ENCODE measurements at places on chromosomes 6 and 20. TPM values are rescaled to one million over a fixed set of nuclear protein-coding genes. Genes with fewer than 3 reads are reported as not detected.

RAB23 gene
- total RNA-seq, result 11.3 TPM

DLK2 gene
- 0.53 TPM for total RNA-seq

HTR1B gene
- total RNA-seq, result 0.18 TPM

HLA-DMA gene
- 283 TPM for total RNA-seq

HCRTR2 gene
- total RNA-seq, result not detected

PHACTR1 gene
- 91.0 TPM for total RNA-seq

RPL10A gene
- total RNA-seq, result 1,025 TPM

TCF21 gene
- 46.5 TPM for total RNA-seq

AKAP12 gene
- total RNA-seq, result 38.8 TPM

LAMA2 gene
- 49.6 TPM for total RNA-seq

GPR6 gene
- total RNA-seq, result not detected

BCAS1 gene
- 2.8 TPM for total RNA-seq

NOTCH4 gene
- 63.6 TPM for total RNA-seq

SLC4A11 gene
- 5.0 TPM for total RNA-seq

CDK5RAP1 gene
- 23.2 TPM for total RNA-seq

LY6G6C gene
- total RNA-seq, result not detected

FAM120B gene
- total RNA-seq, result 29.0 TPM

B4GALT5 gene
- 39.5 TPM for total RNA-seq

SLC17A1 gene
- not detected for total RNA-seq

VIP gene
- 1.5 TPM for total RNA-seq

ISM1 gene
- 8.4 TPM for total RNA-seq

FAM83D gene
- total RNA-seq, result 0.71 TPM

ZNF311 gene
- total RNA-seq, result 1.6 TPM

THEMIS gene
- total RNA-seq, result 1.8 TPM

C6orf132 gene
- total RNA-seq, result 13.5 TPM

GPLD1 gene
- 3.6 TPM for total RNA-seq

TOX2 gene
- total RNA-seq, result 16.3 TPM
